ENCODE measurements at places on chromosomes 3 and 15.

DNA sequence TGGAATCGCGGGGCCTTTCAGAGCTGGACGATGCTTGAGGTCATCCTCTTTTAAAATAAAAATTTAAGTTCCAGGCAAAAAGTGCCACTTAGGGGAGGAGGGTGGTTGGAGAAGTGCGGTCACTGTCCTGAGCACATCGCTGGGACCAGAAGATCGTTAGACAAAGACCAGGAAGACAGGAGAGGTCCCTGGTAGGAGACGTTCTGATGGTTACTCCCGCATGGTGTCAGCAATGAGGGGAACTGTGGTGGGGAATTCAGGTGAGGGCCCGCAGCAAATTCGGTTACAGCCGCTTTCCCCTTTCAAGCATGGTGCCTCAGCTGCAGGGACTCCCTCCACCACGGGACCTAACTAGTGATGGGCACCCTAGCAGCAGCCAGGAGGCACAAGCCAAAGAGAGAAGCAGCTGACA is 1.0 kb upstream of the ISY1 start:
- DNase-seq = no peak

GRCh38 chr15:69060041-69060481 is 45.6 kb downstream of the NOX5 start:
- DNase-seq = no peak

DNA sequence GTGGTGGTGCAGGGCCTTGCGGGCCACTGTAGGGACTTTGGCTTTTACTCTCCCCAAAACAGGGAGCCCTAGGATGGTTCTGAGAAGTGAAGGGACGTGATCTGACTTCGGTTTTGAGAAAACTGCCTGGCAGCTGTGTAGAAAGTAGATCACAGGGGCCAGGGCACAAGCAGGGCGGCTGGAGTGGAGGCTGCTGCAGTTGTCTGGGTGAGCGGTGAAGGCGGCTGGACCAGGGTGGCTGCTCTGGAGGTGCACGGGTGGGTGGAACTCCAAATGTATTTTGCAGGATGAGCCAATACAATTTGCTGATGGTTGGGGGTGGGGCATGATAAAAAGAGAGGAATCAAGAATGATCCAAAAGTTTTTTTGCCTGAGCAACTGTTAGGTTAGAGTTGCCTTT is 29.8 kb upstream of the TRH start:
- DNase-seq = no peak

GRCh38 chr3:72109327-72110259 is 324.6 kb upstream of the PROK2 start:
- DNase-seq = no peak

DNA sequence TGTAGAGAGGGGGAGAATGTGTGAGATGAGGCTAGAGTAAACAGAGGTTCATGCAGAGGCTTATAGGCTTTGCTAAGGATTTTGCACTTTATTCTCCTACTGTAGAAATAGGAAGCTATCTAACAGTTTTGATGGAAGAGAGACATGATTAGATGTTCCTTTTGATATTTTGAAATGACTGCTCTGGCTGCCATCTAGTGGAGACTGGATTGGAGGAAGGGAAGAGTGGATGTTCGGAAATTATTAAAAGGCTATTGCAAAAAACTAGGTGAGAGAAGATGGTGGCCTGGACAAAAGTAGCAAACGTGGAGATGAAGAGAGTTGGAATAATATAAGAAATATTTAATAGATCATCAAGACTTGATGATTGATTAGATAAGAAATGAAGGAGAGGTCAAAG is 42.2 kb downstream of the SYN2 start:
- peak; percentile 21 for DNase-seq

DNA sequence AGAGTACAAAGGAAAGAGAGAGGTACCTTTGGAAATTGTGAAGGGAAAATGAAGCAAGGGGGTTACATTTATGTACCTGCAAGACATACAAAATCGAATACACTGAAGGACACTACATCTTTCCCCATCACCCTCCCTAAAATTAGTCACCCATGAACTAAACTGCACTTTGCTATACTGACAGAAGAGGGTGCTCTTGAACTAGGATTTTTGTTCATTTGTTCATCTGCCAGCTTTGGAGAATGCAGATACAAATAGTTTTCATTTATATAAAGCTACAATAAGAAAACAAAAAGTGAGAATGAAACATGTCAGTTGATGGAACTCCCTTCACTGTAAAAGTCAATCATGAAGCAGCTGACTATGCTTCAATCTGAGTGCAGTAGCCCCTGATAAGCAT is 55.7 kb downstream of the PCCB start:
- DNase-seq = no peak

GRCh38 chr3:129943020-129943419 is 31.5 kb upstream of the TRH start:
- no peak for DNase-seq

GRCh38 chr3:100603469-100603868 is 5.9 kb upstream of the ADGRG7 start:
- no peak for DNase-seq

- DNase-seq = no peak
Observed at GRCh38 chr15:51731549-51732267, 5.7 kb downstream of the LYSMD2 start.

- DNase-seq = no peak
Observed at GRCh38 chr3:51934139-51934850, 7.4 kb downstream of the RRP9 start.

GRCh38 chr3:119625451-119626153 is 27.9 kb downstream of the PLA1A start:
- no peak for DNase-seq

GRCh38 chr15:33068511-33068990 is 126.0 kb downstream of the FMN1 start:
- DNase-seq = peak; percentile 22

DNA sequence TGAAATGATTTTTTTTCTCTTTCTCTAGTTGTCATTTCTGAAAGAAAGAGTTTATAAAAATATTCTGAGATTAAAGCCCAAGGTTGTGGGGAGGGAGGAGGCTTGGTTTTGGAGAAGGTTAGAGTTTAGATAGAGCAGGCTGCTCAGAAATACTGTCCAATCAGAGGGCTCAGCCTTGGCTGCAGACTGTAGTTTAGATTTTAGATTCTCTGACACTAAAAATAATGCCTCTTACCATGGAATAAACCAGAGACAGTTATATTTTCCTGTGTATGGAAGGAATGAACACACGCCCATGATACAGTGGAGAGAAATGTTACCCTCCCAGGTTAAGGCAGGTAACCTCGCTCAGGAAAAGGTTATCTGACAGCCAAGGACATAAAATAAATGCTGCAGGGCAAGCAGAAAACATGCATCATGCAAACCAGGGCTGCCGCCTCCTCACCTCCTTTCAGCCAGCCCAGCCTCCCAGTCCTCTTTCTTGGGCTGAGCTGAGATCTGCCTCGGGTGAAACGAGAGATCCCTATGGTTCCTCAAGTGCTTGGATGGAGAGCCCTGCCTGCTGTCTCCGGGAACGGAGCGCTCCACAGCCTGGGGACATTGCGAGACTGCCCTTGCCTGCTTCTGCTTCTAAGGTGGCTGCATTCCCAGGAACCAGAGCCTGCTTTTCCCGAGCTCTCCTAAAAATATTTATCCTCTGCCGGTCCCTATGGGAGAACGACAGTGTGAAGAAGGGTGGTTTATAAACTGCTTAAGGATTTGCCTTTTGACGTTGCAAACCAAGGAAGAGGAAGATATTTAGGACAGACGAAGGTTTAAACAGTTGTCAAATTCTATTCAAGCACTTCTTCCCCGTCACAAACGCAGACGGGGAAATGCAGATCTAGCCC is 848 bp downstream of the NCEH1 start:
- no peak for DNase-seq

GRCh38 chr3:115666920-115667737 is 43.8 kb downstream of the GAP43 start:
- DNase-seq = no peak

DNA sequence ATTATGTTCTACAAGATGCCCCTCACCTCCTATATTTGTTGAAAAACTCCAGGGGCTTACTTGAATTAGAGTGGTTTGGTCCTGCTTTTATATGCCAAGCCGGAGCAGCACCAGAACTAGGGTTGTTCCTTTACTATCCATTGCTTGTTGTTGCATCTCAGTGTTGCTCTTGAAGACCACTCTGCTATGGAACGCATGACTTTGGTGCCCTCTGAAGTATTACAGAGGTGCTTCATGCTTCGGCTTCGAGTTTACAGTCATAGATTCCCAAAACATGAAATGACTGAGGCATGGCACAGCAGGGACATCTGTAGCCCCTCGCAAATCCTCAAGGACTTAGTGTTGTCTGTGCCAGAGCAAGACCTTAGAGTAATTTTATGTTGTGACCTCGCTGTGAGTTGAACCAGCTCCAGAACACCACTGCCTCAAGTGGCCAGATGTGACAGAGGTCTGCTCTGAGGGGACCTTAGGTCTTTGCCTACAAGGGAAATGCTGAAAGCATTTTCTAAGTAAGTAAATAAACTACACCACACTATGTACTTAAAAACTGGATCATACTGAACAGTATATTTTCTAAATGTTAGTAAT is 67.2 kb upstream of the SIAH2 start:
- no peak for DNase-seq

- DNase-seq = no peak
Observed at GRCh38 chr3:42070524-42070923, 20.6 kb upstream of the TRAK1 start.

- no peak for DNase-seq
Observed at GRCh38 chr15:50227076-50227475, 38.5 kb downstream of the HDC start.

- peak; percentile 25 for DNase-seq
Observed at GRCh38 chr3:160919942-160920341, 163.9 kb downstream of the PPM1L start.

GRCh38 chr15:59791755-59792154 is 102.6 kb upstream of the BNIP2 start:
- DNase-seq = no peak

DNA sequence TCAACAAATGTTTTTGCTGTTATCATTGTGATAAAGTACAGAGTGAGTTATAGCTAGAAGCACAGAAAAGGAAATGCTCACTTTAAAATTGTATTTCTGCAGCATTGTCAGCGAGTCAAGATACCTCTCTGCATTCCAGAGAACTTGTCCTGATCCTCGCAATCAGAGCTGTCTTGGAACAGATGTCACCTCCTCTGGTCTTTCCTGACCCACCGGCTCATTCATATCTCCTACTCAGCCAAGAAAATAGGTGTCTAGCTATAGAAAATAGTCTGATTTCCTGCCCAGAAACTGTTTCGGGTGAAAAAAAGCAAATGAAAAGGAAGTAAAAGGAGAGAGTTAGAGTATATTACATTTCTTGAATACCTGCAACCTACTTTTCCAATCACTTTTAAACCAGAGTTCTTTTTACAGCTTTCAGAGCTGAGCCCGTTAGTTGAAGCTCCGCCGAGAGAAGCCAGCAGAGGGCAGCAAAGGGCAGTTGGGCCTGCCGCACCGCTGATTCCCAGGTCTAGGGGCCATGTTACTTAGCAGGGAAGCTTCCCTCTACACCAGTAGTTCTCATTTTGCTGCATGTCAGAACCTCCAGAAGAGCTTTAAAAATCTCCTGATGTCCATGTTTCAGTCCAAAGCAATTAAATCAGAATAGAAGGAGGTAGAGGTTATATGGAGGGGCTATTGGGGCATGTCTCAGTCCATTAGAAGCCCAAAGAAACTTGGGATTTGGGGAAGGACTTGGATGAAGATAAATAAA is 185.7 kb upstream of the THRB start:
- DNase-seq = peak; percentile 76

GRCh38 chr3:106029954-106030626 is 161.3 kb upstream of the CBLB start:
- DNase-seq = no peak

DNA sequence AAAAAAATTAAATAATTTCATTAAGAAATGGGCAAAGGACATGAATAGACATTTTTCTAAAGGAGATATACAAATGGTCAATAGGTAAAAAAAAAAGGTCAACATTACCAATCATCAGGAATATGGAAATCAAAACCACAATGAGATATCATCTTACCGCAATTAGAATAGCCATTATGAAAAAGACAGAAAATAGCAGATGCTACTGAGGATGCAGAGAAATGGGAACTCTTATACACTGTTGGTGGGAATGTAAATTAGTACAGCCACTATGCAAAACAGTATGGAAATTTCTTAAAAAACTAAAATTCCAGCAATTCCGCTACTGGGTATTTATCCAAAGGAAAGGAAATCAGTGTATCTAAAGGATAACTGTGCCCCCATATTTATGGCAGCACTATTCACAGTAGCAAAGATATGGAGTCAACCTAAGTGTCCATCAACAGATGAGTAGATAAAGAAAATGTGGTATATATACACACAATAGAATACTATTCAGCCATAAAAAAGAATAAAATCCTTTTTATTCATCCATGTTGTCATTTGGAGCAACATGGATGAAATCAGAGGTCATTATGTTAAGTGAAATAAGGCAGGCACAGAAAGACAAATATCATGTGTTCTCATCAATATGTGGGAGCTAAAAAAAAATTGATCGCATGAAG is 132.4 kb downstream of the RPL22L1 start:
- DNase-seq = no peak

DNA sequence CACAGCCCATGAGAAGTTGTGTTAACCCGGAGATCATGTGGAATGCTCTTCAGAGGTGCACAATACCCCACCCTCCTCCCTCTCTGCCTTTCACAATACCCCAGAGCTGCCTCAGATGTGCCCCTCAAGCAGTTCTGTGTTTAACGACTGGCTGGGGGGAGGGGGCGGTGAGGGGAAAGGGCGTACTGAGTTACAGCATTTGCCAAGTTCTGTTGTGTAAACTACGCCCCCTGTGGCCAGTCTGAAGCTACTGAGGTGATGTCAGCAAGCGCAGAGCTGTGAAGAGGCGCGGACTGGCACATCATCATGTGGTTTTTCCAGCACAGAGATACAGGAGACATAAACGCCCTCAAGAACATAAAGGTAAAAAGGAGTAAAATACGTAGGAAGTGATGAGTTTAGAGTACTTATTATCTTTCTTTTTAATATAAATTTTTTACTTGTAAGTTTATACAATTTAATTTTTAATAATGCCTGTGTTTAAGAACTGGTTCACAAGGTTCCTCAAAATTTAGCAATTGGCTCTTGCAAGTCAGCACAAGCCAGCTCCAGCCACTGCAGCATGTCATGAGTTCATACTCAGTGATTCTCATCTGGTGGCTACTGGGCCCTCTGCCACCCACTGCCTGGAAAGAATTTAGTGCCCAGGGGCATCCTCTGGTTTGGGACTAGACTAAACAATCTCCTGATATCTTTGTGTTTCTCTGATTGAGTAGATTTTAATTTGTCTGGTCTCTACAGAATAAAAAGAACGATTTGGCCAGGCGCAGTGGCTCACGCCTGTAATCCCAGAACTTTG is 1.7 kb downstream of the EPB42 start:
- no peak for DNase-seq

DNA sequence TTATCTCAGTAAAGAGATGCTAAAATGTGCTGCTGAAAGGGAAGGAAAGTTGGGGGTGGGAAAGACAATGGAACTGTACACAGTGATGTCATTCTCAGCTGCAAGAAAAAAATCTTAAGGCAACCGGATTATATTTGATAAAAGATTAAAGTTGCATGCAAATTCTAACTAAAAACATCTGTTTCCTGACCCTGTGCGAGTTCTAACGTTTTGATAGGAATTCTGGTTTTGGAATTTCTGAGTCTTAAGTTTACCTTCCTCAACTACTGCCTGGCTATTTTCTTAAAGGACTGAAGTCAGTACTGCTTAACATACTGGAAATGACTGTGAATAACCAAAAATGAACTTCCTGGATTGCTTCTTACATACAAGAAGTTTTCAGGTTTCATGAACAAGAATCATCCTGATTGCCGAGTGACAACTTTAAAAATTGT is 115.5 kb downstream of the SLC25A26 start:
- no peak for DNase-seq

GRCh38 chr3:149214702-149215101 is 6.9 kb downstream of the CP start:
- no peak for DNase-seq

- DNase-seq = peak; percentile 12
Observed at GRCh38 chr3:20975188-20975651, 775.8 kb downstream of the ZNF385D start.
